PC-9 (cell line): ENCODE measurements at places on chromosomes 6 and 20. TPM values are rescaled to one million over a fixed set of nuclear protein-coding genes. Genes with fewer than 3 reads are reported as not detected.

- peak overlapping the region; percentile 52 for H3K27ac ChIP-seq
- DNase-seq = no peak
- no peaks in the 10 kb centered on the region for H3K36me3 ChIP-seq
- H3K4me1 ChIP-seq = peaks cover 21% of the 10 kb centered on the region
These were observed 106.4 kb downstream of the GMPR start for GRCh38 chr6:16344756-16345155.

DNA sequence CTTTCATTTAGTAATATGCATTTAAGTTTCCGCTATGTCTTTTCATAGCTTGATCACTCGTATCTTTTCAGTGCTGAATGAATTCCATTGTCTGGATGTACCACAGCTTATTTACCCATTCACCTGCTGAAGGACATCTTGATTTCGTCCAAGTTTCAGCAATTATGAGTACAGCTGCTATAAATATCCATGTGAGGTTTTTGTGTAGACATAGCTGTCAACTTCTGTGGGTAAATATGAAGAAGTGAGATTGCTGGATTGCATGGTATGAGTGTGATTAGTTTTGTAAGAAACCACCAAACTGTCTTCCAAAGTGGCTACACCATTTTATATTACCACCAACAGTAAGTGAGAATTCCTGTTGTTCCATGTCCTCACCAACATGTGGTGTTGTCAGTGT lies 79.2 kb upstream of the STMND1 start:
- DNase-seq = no peak
- H3K27ac ChIP-seq = no peak overlapping the region
- H3K4me3 ChIP-seq = no peak overlapping the region
- no peaks in the 10 kb centered on the region for H3K4me1 ChIP-seq
- no peaks in the 10 kb centered on the region for H3K27me3 ChIP-seq

GRCh38 chr20:62409931-62410745 lies 3.1 kb upstream of the CABLES2 start:
- H3K27ac ChIP-seq = no peak overlapping the region
- peaks cover 18% of the 10 kb centered on the region for H3K4me1 ChIP-seq
- H3K4me3 ChIP-seq = no peak overlapping the region
- no peak for DNase-seq

Gene MEI4
- total RNA-seq = not detected in 2 replicates

- DNase-seq = no peak
- no peaks in the 10 kb centered on the region for H3K27me3 ChIP-seq
- no peak overlapping the region for H3K27ac ChIP-seq
- peaks cover 29% of the 10 kb centered on the region for H3K4me1 ChIP-seq
- H3K36me3 ChIP-seq = no peaks in the 10 kb centered on the region
These were observed 22.5 kb upstream of the ARFGEF2 start for GRCh38 chr20:48898896-48899530.

Gene PCMTD2
- 80.1 and 86.5 TPM in 2 replicates for total RNA-seq

DNA sequence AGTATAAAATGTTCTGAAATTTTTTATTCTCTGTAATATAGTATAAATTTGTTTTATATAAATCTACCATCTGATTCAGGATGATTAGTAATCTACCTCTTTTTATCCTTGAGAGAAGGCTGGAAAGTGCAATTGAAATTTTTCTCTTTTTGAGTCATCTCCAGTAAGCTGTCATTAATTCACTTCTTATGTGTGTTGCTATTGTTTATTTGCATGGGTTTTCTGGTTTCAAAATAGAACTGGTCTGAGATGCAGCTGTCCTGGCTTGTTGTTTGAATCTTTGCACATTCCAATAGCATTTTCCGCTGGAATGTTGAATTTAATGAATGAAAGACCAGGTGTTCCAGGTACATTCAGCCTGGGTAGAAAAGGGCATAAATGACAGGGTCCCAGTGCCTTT lies 24.3 kb upstream of the TAB2 start:
- DNase-seq = no peak

DNA sequence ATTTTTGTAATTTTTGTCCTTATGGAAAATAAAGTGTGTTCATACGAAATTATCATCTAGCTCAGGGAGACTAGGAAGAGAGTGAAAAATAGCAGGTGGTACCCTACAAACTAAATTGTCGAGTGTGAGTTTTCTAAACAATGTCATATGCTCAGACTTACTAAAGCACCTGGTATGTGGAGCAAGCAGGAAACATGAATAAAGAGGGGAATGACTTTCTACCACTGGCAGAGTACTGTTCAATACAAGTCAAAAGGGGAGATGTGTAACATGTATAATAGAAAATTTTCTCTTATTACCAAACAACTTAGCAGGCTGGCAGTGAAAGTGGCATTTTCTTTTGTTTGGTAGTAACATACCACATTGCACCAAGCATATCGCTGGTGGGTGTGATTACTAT lies 36.1 kb downstream of the CTNNBL1 start:
- H3K4me3 ChIP-seq = no peak overlapping the region
- H3K36me3 ChIP-seq = no peaks in the 10 kb centered on the region
- no peaks in the 10 kb centered on the region for H3K27me3 ChIP-seq
- H3K4me1 ChIP-seq = no peaks in the 10 kb centered on the region
- H3K27ac ChIP-seq = no peak overlapping the region
- DNase-seq = no peak

Gene MAS1
- not detected in 2 replicates for total RNA-seq

- no peak overlapping the region for H3K27ac ChIP-seq
- no peak for DNase-seq
- no peaks in the 10 kb centered on the region for H3K4me1 ChIP-seq
- no peaks in the 10 kb centered on the region for H3K27me3 ChIP-seq
- H3K4me3 ChIP-seq = no peak overlapping the region
- H3K36me3 ChIP-seq = no peaks in the 10 kb centered on the region
These were observed 481.6 kb downstream of the PRKN start for GRCh38 chr6:162245830-162246420.

Gene DEFB114
- total RNA-seq = not detected in 2 replicates

DNA sequence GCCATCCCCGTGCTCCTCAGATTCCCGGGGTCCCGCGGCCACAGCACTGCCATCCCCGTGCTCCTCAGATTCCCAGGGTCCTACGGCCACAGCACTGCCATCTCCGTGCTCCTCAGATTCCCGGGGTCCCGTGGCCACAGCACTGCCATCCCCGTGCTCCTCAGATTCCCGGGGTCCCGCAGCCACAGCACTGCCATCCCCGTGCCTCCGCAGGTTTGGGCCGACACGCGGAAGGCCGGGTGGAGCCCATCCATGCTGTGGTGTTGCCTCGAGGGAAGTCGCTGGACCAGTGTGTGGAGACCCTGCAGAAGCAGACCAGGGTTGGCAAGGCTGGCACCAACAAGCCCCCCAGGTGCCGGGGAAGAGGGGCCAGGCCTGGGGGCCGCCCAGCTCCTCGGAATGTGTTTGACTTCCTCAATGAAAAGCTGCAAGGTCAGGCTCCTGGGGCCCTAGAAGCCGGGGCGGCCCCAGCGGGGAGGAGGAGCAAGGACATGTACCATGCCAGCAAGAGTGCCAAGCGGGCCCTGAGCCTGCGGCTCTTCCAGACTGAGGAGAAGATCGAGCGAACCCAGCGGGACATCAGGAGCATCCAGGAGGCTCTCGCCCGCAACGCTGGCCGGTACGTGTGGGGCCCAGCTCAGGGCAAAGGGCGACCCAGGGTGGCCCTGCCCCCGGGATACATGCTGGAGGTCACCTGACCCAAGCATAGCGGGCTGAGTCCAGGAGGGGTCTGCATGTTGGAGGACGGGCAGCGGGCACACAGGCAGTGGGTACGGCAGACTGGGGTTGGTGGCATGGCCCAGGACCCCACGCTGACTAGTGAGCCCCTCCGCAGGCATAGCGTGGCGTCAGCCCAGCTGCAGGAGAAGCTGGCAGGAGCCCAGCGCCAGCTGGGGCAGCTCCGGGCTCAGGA lies 1.3 kb upstream of the LIME1 start:
- peaks cover 7% of the 10 kb centered on the region; the same call in 1 of the 2 replicates for H3K36me3 ChIP-seq

Gene SASH1
- 32.9 and 35.5 TPM in 2 replicates for total RNA-seq

DNA sequence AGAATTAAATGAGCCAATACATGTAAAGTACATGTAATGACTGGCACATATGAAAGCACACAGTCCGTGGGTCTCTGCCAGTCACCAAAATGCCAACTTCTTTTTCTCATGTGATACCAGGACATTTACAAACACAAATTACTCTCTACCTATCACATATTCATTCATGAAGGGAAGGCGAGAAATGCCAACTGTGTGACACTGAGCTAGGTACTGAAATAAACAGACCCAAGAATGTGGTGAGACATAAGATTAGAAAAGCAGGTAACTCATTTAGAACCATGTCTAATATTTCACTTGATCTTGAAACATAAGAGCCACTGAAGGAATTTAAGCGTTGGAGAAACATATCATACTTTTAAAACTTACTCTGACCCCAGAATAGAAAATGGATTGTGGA lies 41.4 kb downstream of the HBS1L start:
- no peak overlapping the region for H3K4me3 ChIP-seq
- H3K27ac ChIP-seq = no peak overlapping the region
- no peaks in the 10 kb centered on the region for H3K27me3 ChIP-seq
- H3K4me1 ChIP-seq = no peaks in the 10 kb centered on the region
- DNase-seq = no peak

DNA sequence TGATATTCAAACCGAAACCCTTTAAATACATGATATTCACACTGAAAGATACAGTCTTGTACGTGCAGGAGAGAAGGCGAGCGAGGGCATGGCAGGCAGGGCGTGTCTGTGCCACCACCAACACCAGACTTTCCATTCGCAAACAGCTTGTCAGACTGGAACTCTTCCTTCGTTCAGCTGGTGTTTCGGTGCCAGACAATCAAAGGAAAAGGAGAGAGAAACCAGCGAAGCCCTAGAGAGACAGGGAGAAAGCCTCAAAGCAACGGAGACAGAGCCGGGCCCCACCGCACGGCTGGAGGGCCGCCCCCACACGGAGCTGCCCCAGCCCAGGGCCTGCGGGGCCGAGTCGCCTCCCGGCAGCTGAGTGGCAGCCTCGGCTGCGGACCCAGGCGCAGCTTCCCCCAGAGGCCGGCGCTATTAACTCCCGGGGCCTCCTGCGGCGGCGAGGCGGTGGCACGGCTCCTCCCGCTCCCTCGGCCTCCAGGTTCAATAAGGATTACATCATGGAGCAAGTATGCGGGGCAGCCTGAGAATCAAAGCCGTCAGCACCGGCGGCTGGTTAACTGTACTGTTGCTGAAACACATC lies 32.1 kb upstream of the NR2E1 start:
- no peaks in the 10 kb centered on the region for H3K27me3 ChIP-seq
- DNase-seq = peak; percentile 82
- H3K4me3 ChIP-seq = peak overlapping the region; percentile 60
- peaks cover 35% of the 10 kb centered on the region for H3K4me1 ChIP-seq
- no peaks in the 10 kb centered on the region for H3K36me3 ChIP-seq

- DNase-seq = peak; percentile 51
- peaks cover 9% of the 10 kb centered on the region; the same call in 1 of the 2 replicates for H3K4me1 ChIP-seq
- H3K36me3 ChIP-seq = no peaks in the 10 kb centered on the region
- no peak overlapping the region for H3K4me3 ChIP-seq
- no peak overlapping the region for H3K27ac ChIP-seq
- H3K27me3 ChIP-seq = no peaks in the 10 kb centered on the region
These were observed 72.1 kb downstream of the CBFA2T2 start for GRCh38 chr20:33561692-33562601.

Gene FOXS1
- total RNA-seq = not detected in 2 replicates

DNA sequence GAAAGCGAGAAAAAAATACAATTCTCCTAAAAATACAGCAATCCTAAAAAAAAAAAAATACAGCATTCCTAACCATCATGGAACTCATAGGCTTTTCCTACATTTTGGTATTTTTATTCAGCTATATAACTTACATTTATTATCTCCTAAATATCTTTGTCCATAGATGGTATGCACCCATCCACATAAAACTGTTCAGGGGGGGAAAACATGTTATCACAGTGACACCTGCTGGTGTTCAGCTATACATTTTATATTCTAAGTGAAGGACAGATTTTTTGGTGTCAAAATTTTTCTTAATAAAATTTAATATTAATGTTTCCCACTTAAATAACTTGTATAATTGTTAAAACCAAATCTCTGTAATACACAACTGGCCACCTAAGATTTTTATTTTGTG lies 58.0 kb downstream of the BLOC1S5 start:
- H3K36me3 ChIP-seq = no peaks in the 10 kb centered on the region
- no peaks in the 10 kb centered on the region for H3K4me1 ChIP-seq
- H3K27ac ChIP-seq = no peak overlapping the region
- H3K27me3 ChIP-seq = no peaks in the 10 kb centered on the region
- no peak overlapping the region for H3K4me3 ChIP-seq
- DNase-seq = no peak

- no peak for DNase-seq
- no peak overlapping the region for H3K4me3 ChIP-seq
- H3K4me1 ChIP-seq = no peaks in the 10 kb centered on the region
- no peaks in the 10 kb centered on the region; the same call in 1 of the 2 replicates for H3K36me3 ChIP-seq
These were observed 13.2 kb downstream of the SERAC1 start for GRCh38 chr6:158154816-158155215.

GRCh38 chr20:33963751-33964150 lies 30.0 kb upstream of the RALY start:
- no peaks in the 10 kb centered on the region for H3K27me3 ChIP-seq
- no peaks in the 10 kb centered on the region for H3K36me3 ChIP-seq
- no peak for DNase-seq
- no peak overlapping the region for H3K27ac ChIP-seq
- H3K4me1 ChIP-seq = 0 out of 2 replicates have a peak, but pooled peaks cover 8% of the 10 kb centered on the region
- no peak overlapping the region for H3K4me3 ChIP-seq

- no peak for DNase-seq
- no peak overlapping the region for H3K4me3 ChIP-seq
- no peak overlapping the region for H3K27ac ChIP-seq
- H3K4me1 ChIP-seq = no peaks in the 10 kb centered on the region
These were observed 214.5 kb downstream of the FARS2 start for GRCh38 chr6:5475779-5476178.

DNA sequence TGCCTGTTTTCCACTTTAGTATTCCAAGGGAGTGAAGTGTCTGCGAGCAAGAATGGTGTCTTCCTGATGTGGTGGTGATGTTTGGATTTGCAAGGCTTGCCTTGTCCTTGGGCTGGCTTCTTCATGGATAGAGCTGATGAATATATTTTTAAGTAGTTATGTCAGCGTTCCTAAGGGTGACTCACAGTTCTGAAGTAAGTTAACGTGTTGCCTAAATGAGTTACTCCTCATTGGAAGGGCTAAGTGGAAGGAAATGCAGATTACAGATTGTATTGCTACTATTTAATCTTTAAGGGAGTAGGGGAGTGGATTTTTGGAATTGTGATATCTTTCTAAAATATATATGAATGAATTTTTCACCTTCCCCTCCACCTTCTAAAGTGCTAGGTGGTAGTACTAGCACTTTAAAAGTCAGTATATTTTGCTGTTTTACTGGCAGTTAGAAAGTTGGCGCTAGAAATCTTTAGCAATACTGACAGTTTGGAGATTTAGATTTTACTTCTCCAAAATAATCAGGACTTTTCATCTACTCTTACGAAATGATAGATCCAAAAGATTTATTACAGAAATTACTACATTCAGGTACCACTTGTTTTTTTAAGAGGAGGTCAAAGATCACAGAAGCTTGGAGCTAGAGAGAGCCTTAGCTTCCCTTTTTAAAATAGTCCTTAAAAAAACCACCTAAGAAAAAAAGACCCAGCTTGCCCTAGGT lies 197.4 kb downstream of the JARID2 start:
- peaks cover 64% of the 10 kb centered on the region for H3K4me1 ChIP-seq
- no peaks in the 10 kb centered on the region for H3K27me3 ChIP-seq
- no peak overlapping the region for H3K4me3 ChIP-seq
- peak overlapping the region; percentile 36 for H3K27ac ChIP-seq
